ENCODE measurements at places on chromosomes 12 and 14.

GRCh38 chr12:15688838-15689625 lies 100.2 kb downstream of the EPS8 start:
- no peak for DNase-seq

GRCh38 chr12:54472494-54473262 lies 724 bp downstream of the GTSF1 start:
- DNase-seq = no peak

GRCh38 chr12:47896633-47897032 lies 8.2 kb downstream of the VDR start:
- DNase-seq = no peak

DNA sequence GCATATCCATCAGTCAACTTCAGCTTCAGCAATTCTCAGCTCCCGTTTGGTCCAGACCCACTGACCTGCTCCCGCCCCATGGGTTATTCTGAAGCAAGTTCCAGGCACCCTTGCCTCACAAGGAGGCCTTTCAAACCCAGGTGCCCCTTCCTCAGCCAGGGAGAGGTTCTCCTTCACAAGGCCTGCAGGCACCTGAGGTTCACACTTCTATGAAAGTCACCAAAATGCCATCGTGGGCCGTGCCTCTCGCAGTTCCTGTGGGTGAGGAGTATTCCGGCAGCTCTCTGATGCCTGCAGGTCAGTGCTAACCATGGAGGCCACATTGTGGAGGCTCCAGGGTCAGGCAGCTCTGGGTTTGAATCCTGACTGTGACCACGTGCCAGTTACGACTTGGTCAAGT lies 40.2 kb upstream of the BCL7A start:
- no peak for DNase-seq
